T-helper 17 cell (primary cell): ENCODE measurements at places on chromosomes 1 and 21.
A peak's percentile ranks its signal among the peaks of the same experiment; 100 is the strongest.

DNA sequence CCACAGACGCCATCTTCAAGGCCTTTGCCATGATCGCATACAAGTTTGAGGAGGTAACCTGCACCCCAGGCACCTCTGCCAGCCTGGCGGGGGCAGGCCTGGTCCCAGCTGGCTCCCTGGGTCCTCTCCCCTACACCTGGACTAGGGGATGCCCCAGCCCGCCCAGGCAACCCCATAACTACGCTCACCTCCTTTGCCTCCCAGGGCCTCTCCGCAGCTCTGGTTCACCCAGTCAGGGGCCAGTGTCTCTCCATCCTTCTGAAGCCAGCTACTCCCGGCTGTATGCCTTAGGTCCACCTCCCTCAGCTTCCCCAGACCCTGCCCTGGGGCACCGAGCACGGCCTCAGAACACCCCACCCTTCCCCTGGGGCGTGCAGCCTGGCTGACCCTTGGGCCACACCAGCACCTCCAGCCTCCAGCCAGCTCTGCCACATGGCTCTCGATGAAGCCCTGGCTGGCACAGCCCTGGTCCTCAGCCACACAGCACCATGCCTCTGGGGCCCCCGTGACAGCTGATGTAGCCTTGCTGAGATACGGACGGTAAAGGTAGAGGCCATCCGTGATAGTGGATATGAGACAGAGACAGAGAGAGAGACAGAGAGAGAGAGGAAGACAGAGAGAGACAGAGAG, 80.4 kb upstream of the COL6A1 start:
- peaks cover 7% of the 10 kb centered on the region for H3K4me1 ChIP-seq
- no peak overlapping the region for H3K4me3 ChIP-seq
- no peak for DNase-seq
- H3K36me3 ChIP-seq, result no peaks in the 10 kb centered on the region
- H3K27me3 ChIP-seq, result no peaks in the 10 kb centered on the region
- H3K27ac ChIP-seq, result peak overlapping the region; percentile 9

- peaks cover 15% of the 10 kb centered on the region for H3K27me3 ChIP-seq
- H3K36me3 ChIP-seq, result peaks cover 2% of the 10 kb centered on the region
- no peak overlapping the region for H3K4me3 ChIP-seq
- H3K27ac ChIP-seq, result no peak overlapping the region
- H3K4me1 ChIP-seq, result no peaks in the 10 kb centered on the region
These were observed 102.8 kb upstream of the ZNF648 start for GRCh38 chr1:182164273-182164672.

DNA sequence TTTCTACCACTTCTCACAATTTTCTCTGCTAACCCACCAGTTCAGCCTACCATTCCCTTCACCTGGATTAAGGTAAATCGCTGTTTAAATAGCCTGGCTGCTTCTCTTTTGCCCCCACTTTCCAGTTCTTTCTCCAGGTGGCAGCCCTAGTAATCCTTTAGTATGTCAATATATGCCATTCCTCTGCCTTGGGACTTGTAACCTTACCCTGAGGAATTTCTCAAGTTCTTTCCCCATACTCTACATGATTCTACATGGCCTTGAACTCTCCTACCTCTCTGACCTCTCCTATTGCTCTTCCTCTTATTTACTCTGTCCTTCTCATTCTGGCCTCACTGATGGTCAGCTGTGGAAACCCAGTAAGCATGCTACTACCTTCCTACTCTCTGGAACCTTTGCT, 546.0 kb downstream of the PLA2G4A start:
- H3K27me3 ChIP-seq, result no peaks in the 10 kb centered on the region
- no peaks in the 10 kb centered on the region for H3K36me3 ChIP-seq
- H3K27ac ChIP-seq, result no peak overlapping the region

DNA sequence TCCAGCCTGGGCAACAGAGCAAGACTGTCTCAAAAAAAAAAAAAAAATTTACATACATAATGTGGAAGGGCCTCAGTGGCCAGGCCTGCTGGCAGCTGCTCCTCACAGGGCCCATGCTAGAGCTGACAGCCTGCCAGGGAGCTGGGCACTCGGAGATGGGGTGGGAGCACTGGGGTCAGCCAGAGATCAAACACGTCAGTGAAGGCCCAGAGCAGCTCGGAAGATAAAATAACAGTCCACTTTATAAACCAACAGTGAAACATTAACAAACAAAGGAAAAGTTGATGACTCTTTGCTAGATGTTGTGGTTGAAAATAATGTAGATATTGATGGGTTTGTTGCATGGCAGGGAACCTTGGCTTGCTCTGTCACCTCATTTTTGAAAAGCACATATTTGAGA, 42.7 kb downstream of the ATP5PF start:
- H3K27ac ChIP-seq, result no peak overlapping the region
- H3K36me3 ChIP-seq, result no peaks in the 10 kb centered on the region
- peaks cover 2% of the 10 kb centered on the region for H3K4me1 ChIP-seq
- H3K27me3 ChIP-seq, result peaks cover 8% of the 10 kb centered on the region
- H3K4me3 ChIP-seq, result no peak overlapping the region

DNA sequence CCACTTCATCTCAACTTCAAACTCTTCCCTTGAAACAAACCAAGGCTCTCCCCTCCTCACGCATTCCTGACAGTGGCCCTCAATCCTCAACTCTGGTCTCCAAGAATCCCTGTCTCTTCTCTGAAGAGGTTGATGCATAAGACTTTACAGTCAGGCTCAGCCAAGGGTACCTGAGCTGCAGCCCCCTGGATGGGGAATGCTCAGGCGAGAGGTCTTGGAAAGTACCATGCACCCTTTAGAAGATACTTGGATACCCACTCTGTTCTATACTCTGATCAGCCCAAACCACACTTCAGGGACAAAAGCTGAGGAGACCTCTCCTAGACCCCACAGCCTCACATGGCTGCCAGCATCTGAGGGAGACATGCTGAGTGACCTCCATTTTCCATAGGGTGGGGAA, 536 bp upstream of the PGLYRP3 start:
- DNase-seq, result no peak
- no peak overlapping the region for H3K4me3 ChIP-seq
- peaks cover 26% of the 10 kb centered on the region for H3K27me3 ChIP-seq
- no peaks in the 10 kb centered on the region for H3K36me3 ChIP-seq
- H3K4me1 ChIP-seq, result no peaks in the 10 kb centered on the region

- DNase-seq, result no peak
- H3K4me3 ChIP-seq, result no peak overlapping the region
- no peak overlapping the region for H3K27ac ChIP-seq
These were observed 154.6 kb downstream of the RGS7 start for GRCh38 chr1:241202401-241202800.

DNA sequence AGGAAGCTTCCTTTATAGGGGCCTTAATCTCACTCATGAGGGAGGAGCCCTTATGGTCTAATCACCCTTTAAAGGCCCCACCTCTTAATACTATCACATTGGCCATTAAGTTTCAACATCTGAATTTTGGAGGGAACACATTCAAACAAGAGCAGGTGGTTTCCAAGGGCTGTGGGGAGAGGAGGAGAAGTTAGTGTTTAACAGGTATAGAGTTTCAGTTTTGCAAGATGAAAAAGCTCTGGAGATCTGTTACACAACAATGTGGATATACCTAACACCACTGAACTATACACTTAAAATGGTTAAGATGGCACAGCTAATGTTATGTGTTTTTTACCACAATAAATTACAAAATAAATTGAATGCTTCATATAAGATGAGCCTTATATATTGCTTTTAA, 113.4 kb upstream of the DNAH14 start:
- no peaks in the 10 kb centered on the region for H3K36me3 ChIP-seq
- peaks cover 15% of the 10 kb centered on the region for H3K27me3 ChIP-seq
- H3K4me3 ChIP-seq, result no peak overlapping the region

- H3K4me3 ChIP-seq, result no peak overlapping the region
- H3K27me3 ChIP-seq, result peaks cover 8% of the 10 kb centered on the region
- DNase-seq, result no peak
- H3K36me3 ChIP-seq, result no peaks in the 10 kb centered on the region
- no peak overlapping the region for H3K27ac ChIP-seq
- H3K4me1 ChIP-seq, result no peaks in the 10 kb centered on the region
These were observed 342.4 kb downstream of the USP25 start for GRCh38 chr21:16072221-16072620.

DNA sequence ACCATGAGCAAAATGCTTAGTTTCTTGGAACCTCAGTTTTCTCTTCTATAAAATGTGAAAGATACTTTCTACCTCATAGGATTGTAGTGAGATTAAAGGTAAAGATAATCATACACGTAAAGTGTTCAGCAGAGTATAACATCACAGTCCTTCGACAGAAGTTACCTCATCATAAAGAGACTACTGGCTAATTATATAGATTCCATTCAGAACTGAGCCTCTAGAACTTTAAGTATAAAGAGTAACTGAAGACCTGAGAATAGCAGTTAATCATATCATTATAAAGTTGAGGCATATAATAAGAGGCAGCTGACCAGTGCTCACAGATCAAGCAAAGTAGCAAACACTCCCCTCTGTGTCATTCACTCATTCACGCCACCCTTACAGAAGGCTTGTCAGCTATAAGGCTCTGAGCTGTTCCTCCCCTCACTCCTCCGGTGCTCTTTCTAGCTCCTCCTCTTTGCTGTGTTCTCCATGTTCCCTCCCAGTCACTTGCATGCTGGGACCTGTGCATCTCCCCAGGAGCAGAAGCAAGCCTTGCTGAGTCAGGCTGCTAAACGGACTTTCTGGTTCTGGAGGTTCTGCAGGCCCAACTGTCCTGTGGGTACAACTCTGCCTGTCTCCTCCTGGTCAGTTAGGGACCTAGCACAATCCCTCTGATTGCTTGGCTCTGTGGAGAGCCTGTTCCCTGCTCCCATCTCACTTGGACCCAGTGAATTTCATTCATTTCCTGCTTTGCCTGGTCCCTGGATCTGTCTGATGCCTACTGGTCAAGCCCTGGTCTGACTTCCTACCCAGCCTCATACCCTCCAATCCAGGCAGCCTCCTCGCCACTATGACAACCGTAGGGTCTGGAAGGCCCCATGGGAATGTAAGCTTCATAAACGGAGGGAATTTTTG, 28.3 kb upstream of the LY9 start:
- no peaks in the 10 kb centered on the region for H3K36me3 ChIP-seq
- H3K27ac ChIP-seq, result peak overlapping the region; percentile 94
- peaks cover 24% of the 10 kb centered on the region for H3K4me1 ChIP-seq

DNA sequence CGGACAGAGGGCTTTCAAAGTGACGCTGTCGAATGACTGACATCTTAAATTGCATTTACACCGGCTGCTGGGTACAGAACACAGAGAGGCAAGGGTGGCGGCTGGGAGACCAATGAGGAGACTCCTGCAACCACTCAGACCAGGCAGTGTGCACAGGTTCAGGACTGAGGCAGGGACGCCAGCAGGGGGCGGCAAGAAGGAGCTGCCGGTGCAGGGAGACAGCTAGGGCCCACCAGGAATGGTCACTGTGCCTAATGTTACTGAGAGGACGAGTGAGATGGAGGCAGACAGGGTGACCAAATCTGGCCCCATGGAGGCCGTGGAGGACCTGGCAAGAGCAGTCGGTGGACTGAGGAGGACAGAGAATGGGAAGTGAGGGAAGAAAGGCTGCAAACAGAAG, 23.5 kb downstream of the GLIS1 start:
- H3K27ac ChIP-seq, result no peak overlapping the region
- H3K36me3 ChIP-seq, result peaks cover 2% of the 10 kb centered on the region
- H3K4me3 ChIP-seq, result no peak overlapping the region
- H3K27me3 ChIP-seq, result peaks cover 33% of the 10 kb centered on the region
- no peak for DNase-seq

GRCh38 chr21:28106370-28106890, 886.2 kb downstream of the LTN1 start:
- DNase-seq, result no peak
- H3K27ac ChIP-seq, result no peak overlapping the region
- no peak overlapping the region for H3K4me3 ChIP-seq

DNA sequence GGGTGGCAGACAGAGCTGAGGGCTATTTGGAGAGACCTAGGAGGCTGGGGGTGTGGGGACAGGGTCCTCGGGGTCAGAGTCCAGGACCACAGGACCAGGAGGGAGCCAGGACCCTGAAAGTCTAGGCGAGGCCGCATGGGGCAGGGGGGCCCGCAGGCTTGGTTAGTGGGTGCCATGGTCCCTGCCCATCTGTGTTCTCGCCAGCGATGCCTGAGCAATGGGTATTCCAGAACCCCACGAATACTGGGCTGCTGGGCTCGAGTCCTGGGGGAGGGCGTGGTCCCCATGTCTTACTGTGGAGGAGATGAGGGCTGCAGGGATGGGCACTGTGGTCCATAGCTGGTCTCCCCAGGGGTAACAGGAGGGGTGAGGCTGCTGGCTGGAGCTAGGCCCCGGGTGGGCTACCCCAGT, 2.0 kb downstream of the KRTAP10-6 start:
- peaks cover 5% of the 10 kb centered on the region for H3K36me3 ChIP-seq
- H3K27me3 ChIP-seq, result peaks cover 36% of the 10 kb centered on the region
- no peak overlapping the region for H3K27ac ChIP-seq
- peaks cover 3% of the 10 kb centered on the region for H3K4me1 ChIP-seq
- no peak overlapping the region for H3K4me3 ChIP-seq

DNA sequence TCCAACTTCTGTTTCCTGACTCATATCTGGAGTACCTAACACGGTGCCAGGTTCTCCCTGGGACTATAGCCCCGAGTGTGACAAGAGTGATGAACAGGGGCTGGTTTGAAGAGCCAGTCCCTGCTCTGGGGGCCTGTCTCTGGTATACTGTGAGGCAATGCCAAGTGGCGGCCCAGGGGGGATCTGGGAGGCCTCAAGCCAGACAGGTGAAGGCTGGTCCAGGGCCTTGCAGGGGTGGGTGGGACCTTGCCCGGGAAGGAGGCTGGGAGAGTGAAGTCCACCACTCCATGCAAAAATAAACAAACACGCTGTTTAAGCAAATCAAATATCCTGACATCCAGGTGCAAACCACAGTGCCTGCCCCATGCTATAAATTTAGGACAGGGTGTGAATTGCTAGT, 6.8 kb upstream of the PLXNA2 start:
- no peak for DNase-seq
- no peak overlapping the region for H3K27ac ChIP-seq
- no peak overlapping the region for H3K4me3 ChIP-seq
- H3K4me1 ChIP-seq, result no peaks in the 10 kb centered on the region
- H3K36me3 ChIP-seq, result no peaks in the 10 kb centered on the region
- peaks cover 57% of the 10 kb centered on the region for H3K27me3 ChIP-seq

GRCh38 chr1:208475951-208476845, 232.0 kb upstream of the PLXNA2 start:
- DNase-seq, result no peak
- H3K4me1 ChIP-seq, result no peaks in the 10 kb centered on the region
- no peak overlapping the region for H3K4me3 ChIP-seq
- H3K27ac ChIP-seq, result no peak overlapping the region
- H3K27me3 ChIP-seq, result no peaks in the 10 kb centered on the region

- H3K4me1 ChIP-seq, result no peaks in the 10 kb centered on the region
- H3K27me3 ChIP-seq, result no peaks in the 10 kb centered on the region
- DNase-seq, result no peak
- no peak overlapping the region for H3K27ac ChIP-seq
- no peaks in the 10 kb centered on the region for H3K36me3 ChIP-seq
These were observed 50.2 kb downstream of the DENND1B start for GRCh38 chr1:197725044-197725443.

GRCh38 chr1:165169028-165169427, 187.5 kb downstream of the LMX1A start:
- H3K4me1 ChIP-seq, result no peaks in the 10 kb centered on the region
- DNase-seq, result no peak

DNA sequence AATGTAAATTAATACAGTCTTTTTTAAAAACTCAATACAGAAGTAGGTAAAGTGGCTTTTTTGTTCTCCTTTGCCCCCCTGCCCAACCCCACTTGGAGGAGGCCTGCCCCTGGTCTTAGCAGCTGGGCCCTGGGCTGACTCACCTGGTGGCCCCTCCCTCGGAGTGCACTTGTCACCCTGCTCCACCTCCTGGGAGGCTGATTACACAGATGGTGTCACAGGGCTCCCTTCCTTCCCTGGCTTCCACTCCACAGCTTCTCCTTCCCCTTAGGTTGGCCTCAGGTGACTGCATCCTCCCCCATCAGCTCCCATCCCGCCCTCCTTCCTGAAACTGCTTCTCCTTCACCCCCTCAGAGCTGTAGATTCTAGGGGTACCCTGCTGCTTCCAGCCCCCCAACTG, 11.7 kb upstream of the CAPN9 start:
- H3K4me3 ChIP-seq, result no peak overlapping the region
- no peak overlapping the region for H3K27ac ChIP-seq
- H3K4me1 ChIP-seq, result no peaks in the 10 kb centered on the region
- peaks cover 2% of the 10 kb centered on the region for H3K36me3 ChIP-seq
- no peak for DNase-seq
- H3K27me3 ChIP-seq, result peaks cover 49% of the 10 kb centered on the region
